ENCODE measurements at places on chromosomes 2 and 18.

DNA sequence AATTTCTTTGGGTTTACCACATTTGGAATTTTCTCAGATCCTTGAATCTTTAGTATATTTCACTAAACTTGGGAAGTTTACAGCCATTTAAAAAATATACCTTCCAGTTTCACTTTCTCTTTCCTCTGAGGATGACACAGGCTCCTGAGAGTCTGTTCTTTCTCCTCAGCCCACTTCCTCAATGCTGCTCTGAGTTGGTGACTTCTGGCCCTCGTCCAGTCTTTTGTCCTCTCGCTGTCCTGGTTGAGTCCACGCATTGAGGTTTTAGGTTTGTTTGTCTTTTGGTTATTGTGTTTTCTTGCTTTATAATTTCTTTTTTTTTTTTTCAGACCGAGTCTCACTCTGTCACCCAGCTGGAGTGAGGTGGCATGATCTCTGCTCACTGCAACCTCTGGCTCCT lies 40.7 kb upstream of the GALR1 start:
- no peak for DNase-seq

DNA sequence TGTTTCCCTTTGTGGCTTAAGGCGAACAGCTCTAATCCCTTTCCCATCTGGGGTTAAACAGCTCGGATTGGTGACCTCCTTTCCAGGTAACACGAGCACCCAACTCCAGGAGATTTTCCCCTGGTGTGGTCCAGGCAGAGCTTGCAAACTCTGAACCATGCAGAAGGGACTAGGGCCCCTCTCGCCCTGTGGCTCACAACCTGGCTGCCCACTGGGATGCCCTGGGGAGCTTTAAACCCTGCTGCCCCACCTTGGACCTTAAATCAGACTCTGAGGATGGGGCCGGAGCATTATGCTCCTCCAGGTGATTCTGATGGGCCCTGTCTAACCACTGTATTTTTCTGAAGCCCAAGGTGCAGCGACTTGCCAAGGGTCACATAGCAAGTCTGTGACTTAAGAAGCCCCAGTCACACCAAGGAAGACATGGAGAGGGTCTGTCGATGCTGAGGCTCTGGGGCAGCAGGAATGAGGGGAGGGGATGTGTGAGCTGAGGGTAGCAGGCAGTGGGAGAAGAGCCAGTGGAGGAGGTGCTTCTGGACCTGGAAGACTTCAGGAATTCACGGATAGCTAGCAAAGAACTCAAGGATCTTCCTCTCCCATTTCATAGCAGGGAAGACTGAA lies 5.9 kb downstream of the ARID5A start:
- DNase-seq, result no peak

DNA sequence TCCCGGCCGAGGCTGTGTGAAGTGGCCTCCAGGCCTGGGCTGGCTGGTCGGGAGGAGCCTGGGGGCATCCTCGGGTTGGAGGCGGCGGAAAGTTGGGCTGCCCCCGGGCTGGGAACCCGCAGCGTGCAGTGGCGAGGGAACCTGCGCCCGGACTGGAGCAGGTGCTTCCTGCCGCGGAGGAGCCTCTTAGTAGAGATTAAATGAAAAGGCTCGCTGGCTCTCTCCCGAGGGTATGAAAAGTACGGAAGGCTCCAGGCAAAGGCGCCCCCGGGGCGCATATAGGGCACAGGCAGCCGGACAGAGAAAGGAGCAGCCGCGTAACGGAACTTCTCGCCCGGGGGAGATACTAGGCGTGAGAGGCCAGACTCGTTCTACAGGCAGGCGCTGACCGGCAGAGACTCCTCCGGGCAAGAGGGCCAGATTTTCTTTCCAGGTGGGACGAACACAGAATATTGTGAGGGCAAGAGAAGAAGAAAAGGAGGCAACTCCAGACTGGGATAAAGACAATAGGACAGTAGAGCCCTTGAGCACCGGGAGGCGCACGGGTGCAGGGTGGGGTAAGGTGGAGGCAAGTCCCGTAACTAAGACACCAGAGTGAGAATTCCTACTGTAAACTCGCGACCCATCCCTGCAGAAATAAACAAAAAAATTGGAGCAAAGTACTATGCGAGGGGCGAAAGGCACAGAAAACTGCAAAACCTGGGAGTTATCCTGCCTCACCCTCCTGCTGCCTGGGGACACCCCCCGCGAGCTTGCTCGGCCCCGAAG lies 816 bp downstream of the CDH2 start:
- DNase-seq, result no peak

GRCh38 chr2:211756266-211756665 lies 782.3 kb downstream of the ERBB4 start:
- no peak for DNase-seq

- DNase-seq, result no peak
Observed at GRCh38 chr2:74894272-74894981, 60.5 kb downstream of the HK2 start.

DNA sequence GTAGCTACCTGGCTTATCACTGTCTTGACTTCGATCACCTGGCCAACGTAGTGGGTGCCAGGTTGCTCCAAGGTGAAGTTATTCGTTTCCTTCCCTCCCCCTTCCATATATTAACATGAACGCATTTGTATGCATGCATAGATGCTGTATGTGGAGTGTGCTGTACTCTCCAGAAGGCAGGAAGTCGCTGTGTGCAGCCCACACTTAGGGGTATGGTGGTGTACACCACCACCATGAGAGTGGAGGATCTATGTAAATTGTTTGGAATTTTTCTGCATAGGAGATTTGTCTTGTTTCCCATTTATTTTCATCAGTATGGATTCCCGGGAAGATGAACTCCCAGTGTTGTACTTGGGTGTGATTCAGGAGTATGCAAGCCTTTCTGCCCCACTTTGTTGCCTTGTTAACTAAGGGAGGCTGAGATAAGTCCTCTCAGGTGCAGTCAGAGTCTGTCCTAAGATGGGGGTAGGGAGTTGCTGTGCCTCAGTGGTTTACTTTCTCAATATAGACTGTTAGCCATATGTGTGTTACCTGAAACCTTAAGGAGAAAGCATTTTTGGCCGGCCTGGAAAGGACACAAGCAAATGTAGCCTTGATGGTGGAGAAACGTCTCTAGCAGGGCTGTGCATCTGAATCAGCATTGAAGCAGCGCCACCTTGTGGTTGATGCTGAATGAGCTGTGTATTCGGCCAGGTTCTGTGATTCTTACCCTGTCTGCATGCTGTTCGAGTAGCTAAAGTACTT lies 149.8 kb downstream of the TANC1 start:
- DNase-seq, result peak; percentile 89

GRCh38 chr2:231627384-231628120 lies 34.9 kb downstream of the TEX44 start:
- DNase-seq, result no peak

DNA sequence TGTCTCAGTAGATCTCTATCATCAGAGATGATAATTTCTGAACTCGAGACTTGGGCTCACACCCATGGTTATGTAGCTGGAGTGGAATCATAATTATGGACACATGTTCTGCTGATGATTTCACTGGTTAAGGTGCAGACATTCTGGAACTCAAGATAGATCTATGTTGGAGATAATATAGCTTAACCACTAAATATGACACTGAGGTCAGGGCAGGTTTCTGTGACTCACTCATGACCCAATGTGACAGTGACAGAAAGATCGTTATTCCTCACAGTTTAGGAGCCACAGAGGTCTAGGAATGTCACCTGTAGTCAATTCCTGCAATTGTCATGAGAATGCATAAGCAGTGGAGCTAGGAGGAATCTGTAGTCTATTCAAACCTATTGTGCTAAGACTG lies 828.6 kb downstream of the TRIB2 start:
- no peak for DNase-seq

DNA sequence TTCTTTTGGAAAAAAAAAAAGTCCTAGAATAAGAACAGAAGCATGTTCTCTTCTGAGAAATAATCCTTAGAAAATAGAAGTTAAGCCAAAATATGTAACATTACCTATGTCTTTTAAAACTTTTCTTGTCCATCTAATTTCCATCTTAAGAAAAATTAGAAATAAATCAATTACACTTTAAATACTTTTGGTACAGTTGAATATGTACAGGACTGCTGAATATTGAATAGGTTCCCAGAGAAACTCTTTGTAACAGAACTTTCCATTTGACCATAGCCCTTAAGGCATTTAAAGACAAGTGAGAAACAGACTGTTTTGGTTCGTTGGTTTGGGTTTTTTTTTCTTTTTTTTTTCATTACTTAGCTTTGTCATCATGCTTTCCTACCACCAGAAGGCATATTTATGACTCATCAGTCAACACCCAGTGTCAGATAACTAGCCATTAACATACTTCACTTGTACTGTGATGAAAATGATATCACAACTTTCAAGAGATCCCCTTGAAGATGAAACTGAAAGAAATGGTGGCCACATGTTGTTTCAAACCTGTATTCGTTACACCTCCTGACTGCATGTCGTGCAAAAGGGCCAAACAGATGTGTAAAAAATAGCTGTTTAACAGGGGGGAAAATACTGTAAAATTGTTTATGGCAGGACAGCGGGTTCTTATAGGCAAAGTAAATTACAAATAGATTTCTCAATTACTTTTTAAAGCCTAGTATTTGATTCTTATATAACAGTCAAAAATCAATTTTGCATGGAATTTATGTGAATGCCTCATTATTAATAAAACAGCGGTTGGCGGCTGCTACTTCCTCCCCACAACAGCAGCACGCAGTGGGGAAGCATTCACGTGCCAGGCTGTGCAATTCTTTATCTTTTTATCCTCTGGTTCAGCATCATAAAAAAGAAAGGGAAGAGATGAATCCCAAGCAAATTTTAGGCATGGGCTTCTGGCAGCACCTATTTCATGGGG lies 280.7 kb upstream of the HNRNPA3 start:
- DNase-seq, result no peak

DNA sequence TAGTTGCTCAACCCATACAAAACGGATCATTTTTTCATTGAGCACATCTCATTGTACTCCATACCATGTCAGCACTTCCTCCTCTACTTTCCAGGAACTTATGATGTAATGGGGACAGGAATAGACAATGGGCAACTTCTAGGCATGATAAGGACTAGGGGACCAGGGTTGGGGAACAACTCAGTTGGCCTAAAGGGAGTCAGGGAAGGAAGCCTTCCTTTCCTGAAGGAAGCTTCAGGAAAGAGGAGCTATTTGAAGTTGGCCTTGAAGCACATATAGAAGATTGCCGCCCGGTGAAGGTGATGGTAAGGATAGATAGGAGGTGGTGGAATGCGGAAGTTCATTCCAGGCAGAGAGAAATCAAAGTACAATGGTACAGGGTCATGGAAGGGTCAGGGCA lies 283.9 kb downstream of the SLC8A1 start:
- no peak for DNase-seq

- DNase-seq, result no peak
Observed at GRCh38 chr2:191611614-191612013, 66.3 kb upstream of the NABP1 start.

DNA sequence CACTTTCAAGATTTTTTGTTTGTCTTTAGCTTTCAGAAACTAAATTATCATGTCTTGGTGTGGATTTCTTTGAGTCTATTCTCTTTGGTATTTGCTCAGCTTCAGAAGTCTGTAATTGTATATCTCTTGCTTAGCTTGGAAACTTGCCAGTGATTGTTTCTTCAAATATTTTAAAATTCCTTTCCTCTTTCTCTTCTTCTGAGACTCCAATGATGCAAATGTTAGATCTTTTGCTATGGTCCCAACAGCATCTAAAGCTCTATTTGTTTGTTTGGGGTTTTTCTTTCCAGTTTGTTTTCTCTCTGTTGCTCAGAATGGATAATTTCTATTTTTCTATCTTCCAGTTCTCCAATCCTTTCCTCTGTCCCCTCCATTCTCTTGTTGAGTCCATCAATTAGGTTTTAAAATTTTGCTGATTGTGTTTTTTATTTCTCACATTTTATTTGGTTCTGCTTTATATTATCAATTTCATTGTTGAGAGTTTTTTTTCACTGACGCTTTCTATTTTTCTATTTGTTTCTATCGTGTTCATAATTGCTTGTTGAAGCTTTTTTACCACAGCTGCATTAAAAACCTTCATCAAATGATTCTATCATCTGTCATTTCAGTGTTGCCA lies 81.5 kb upstream of the DAPL1 start:
- DNase-seq, result no peak

GRCh38 chr2:95042472-95043271 lies 17.2 kb downstream of the MAL start:
- no peak for DNase-seq

GRCh38 chr2:127735044-127735443 lies 33.7 kb downstream of the SFT2D3 start:
- DNase-seq, result no peak

DNA sequence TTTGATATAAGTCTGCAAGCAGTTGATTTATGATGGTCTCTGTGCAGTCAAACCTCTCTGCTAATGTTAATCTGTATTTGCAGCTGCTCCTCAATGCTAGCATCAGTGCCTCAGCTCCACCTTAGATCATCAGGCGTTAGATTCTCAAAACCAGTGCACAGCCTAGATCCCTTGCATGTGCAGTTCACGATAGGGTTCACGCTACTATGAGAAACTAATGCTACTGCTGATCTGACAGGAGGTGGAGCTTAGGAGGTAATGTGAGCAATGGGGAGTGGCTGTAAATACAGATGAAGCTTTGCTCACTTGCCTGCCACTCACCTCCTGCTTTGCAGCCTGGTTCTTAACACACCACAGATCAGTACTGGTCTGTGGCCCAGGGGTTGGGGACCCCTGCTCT lies 18.4 kb downstream of the RBKS start:
- DNase-seq, result no peak

GRCh38 chr18:55237660-55238059 lies 278.4 kb upstream of the CCDC68 start:
- no peak for DNase-seq

DNA sequence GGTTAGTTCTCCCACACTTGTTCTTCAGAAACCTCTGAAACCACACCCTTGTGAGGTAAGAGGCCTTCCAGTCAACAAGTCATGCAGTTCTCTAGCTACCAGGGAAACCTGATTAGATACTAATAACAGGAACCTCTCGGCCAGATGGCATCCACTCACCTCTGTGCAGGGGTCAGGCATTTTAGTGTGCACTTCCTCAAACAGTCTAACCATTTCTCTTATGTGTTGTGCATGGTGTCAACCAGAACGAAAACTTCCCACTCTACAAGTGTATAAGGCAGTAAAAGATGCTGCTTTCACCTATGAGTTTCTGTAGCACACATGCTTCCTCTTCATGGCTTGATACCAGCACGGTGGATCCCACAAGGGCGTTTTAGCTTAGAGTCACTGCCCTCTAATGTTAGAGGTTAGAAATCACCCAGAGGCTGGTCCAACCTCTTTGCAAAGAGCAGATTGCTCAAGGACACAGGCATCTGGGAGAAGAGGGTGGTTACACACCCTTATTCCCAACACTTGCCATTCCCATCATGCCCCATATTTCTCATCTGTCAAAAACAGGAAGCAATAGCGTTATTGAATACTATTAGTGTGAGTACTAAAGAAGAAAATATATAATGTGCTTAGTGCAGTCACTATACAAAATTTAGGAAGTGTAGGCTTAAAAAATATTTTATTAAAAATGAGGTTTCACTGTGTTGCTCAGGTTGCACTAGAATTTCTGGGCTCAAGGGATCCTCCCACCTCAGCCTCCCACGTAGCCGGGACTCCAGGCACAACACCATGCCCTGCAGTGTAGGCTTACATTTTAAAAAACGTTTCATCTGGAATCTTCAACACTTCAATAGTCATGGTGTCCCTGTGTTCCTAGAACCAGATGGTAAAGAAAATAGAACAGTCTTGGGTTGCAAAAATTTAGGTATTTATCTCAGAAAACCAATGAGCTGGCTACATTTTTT lies 34.5 kb upstream of the RAB31 start:
- peak; percentile 69 for DNase-seq

GRCh38 chr2:6833300-6833604 lies 32.5 kb downstream of the CMPK2 start:
- DNase-seq, result no peak

All from ureter (tissue), 1 donor.